ENCODE measurements at places on chromosomes 5 and 9.

- no peak for DNase-seq
Measured at GRCh38 chr5:91030521-91031401, 352.4 kb downstream of the ARRDC3 start.

- no peak for DNase-seq
Measured at GRCh38 chr9:123834218-123834888, 95.6 kb downstream of the DENND1A start.

GRCh38 chr5:33834334-33834733, 57.5 kb downstream of the ADAMTS12 start:
- DNase-seq = no peak

- no peak for DNase-seq
Measured at GRCh38 chr5:158390577-158390976, 531.6 kb upstream of the CLINT1 start.

DNA sequence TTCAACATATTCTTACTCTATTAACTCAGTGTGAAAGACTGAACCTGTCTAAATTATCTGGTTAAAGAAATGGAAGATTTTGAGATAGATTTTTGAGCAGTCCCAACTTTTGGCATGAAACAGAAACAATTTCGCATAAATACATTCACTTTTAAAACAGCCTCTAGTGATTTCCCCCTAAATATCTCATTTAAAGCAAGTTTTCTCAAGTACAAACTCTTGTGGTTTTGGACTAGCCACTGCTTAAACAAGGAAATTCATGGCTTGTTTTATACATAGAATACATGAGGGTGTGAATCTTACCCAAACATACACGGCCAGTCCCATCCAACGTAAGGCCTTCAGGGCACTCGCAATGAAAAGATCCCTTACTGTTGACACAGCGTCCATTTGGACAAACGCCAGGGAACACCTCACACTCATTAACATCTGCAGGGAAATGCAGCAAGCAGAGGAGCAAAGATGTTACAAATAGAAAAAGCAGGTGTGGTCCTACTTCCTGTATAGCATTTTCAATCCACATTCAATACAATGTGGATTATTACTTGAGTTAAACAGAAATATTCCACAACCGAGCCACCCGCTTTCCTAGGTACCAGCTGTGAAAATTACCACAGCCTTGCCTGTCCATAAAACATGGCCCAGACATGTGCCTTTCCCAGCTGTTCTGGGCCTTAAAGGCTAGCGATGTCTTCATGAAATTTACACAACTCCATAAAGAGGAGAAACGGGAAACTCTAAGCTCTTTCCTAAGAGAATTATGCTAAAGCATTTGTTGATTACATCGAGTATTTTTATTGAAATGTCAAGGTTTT, 188.8 kb downstream of the FBN2 start:
- DNase-seq = no peak

DNA sequence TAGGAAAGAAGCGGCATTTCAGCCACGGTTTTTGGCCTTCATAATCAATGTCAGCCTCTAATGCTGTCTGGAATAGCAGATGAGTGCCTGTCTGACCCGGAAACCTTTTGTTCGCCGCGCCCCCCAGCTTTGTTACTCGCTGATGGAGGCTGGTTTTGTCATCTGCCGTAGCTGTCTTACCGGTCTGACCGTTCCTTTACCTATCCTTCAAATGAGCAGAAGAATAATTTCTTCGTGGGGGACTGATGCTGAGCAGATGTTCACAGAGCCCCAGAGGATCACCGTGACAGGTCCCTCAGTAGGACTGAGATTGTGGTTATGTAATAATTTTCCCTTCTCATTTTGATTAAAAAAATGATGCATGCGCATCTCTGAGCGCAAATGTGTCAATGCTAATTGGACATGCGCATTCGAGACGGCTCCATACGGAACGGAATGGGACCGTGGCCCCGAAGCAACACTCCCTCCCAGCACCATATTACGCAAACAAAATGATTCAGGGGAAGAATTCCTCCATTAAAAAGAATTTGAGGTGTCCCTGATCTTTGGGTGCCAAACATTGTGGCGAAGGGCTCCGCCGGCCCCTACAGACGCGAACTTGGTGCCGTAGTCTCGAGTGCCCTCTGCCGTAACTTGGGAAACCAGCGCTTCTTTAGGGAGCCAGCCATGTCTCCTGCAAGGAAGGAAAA, 27.6 kb downstream of the TLX3 start:
- no peak for DNase-seq

GRCh38 chr5:66821688-66822429, 225.7 kb downstream of the MAST4 start:
- DNase-seq = no peak

GRCh38 chr5:146642410-146642809, 126.4 kb upstream of the GPR151 start:
- DNase-seq = no peak

DNA sequence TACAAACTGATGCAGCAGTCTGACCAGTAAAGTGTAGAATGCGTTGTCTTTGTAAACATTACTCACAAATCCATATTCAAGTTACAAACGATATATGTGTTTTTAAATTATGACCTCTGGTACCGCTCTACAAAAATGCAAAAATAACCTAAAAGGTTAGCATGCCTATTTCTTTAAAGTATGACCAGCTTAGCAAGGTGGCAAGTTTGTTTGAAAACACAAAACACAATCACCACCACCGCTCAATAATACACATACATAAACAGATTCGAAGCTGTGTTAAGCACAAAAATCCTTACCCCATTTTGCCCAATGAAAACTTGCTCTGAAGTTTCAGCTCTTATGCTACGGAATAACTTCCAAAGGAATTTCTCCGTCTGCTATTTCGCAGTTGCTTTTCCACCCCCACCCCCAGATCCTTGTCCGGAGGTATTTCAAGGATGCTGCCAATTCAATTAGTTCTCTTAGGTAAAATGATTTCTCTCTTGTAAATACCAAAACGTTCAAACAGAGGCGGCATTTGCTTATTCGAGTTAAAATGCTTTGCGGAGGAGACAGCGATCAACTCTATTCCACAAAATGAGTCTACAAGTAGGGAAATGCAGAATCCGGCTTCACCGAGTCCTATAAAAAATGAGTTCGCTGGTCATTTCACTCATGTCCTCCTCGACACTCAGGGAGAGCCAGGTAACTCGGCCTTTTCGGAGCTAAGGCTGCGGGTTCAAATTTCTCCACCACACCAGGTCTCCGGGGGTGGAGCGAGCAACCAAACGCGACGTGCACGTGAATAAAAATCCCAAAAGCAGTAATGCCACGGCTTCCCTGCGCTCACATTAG, 1.2 kb downstream of the HOMER1 start:
- DNase-seq = no peak

GRCh38 chr5:3339092-3339797, 256.4 kb upstream of the IRX1 start:
- no peak for DNase-seq

- no peak for DNase-seq
Measured at GRCh38 chr9:136881691-136882108, 4.6 kb upstream of the TRAF2 start.

GRCh38 chr5:150700246-150700593, 642 bp downstream of the RBM22 start:
- DNase-seq = no peak

- no peak for DNase-seq
Measured at GRCh38 chr9:131010482-131011273, 1.7 kb downstream of the LAMC3 start.

- DNase-seq = no peak
Measured at GRCh38 chr9:1969898-1970297, 45.2 kb upstream of the SMARCA2 start.

GRCh38 chr5:42321785-42322184, 101.5 kb upstream of the GHR start:
- no peak for DNase-seq

GRCh38 chr5:83927140-83927733, 206.6 kb upstream of the HAPLN1 start:
- DNase-seq = peak; percentile 42

DNA sequence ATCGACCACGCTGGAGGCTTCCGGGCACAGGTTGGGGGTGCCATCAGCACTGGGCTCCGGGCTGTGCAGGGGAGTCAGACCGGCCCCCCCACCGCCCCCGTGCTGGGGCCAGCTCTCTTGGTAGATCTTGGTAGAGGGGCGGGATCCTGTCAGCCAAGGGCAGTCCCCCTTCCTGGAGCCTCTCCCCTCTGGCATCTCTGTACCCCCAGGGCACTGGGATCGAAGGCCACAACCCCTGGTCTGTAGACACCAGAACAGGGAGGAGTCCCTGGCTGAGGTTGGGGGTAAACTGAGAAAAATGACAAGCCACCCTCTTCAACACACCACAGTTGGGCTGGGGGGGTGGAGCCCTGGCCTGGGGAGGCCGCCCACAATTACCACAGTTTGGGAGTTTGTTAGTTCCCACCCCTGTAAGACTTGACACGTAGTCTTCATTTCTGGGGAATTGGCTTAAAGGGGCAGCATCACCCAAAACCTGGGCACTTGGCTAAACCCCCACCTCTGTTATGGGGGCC, 882 bp downstream of the CERCAM start:
- no peak for DNase-seq

- DNase-seq = peak; percentile 31
Measured at GRCh38 chr5:142611154-142611553, 74.7 kb downstream of the FGF1 start.

GRCh38 chr5:138064526-138064925, 19.3 kb upstream of the WNT8A start:
- DNase-seq = no peak

All from hypothalamus (tissue), 51 donors.